NCI-H1417 (cell line): ENCODE measurements at places on chromosomes 5 and 9.

- DNase-seq = no peak
Observed at GRCh38 chr9:88536951-88537760, 2.2 kb downstream of the NXNL2 start.

DNA sequence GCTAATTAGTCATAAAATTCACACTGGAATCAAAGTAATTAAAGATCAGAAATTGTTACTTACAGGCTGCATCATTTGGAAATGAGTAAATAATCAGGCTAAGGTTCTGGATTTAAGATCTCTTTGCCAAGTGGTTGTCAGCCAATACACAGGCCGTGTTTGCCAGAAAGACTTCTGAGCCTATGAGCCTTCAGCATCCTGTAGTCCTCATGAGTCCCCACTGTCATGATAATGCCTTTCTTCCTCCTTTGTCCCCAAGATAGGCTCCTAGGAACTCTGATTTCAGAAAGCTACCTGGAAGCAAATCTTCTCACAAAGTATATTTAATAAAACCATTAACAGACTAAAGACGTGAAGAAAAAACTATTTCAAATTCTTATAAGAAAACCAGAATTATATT lies 810.5 kb downstream of the DNAH5 start:
- DNase-seq = no peak

DNA sequence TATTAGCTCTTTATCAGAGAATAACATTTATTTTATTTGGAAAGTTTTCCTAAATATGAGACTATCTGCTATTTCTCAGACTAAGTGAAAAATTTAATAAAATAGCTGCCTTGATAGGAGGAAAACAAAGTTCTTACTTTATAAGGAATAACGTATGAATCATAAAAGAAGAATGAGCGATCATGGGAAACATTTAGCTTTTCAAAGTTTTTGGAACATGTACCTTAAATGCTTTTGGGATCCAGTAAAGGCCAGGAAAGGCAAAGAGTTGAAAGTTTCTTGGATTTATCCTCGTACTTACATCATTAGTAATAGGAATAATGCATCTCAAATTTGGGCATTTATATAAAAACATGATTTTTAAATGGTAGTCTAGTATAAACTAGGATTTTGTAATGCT lies 19.4 kb downstream of the OGN start:
- DNase-seq = no peak

DNA sequence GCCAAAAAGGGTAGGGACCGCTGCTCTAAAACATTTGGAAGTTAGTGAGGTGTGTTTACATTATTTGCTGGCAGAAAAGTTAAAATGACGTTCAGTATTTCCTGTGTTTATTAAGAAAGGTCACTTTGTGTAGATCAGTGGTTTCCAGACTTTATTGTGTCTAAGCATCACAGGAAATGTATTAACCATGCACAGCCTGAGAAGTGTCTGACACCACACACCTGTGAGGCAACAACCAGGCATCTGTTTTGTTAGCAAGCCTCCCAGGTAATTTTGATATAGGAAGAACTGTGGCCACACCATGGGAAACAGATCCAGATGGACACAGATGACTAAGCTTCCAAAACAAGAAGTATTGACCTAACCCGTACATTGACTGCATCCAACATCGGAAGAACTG lies 12.0 kb downstream of the TTC1 start:
- DNase-seq = no peak

- no peak for DNase-seq
Observed at GRCh38 chr9:135018306-135018915, 69.1 kb upstream of the OLFM1 start.

GRCh38 chr5:83741571-83741970 lies 20.9 kb upstream of the HAPLN1 start:
- no peak for DNase-seq

- DNase-seq = no peak
Observed at GRCh38 chr9:114011313-114011712, 66.8 kb downstream of the AMBP start.

GRCh38 chr5:107601076-107601475 lies 69.7 kb downstream of the EFNA5 start:
- DNase-seq = no peak

DNA sequence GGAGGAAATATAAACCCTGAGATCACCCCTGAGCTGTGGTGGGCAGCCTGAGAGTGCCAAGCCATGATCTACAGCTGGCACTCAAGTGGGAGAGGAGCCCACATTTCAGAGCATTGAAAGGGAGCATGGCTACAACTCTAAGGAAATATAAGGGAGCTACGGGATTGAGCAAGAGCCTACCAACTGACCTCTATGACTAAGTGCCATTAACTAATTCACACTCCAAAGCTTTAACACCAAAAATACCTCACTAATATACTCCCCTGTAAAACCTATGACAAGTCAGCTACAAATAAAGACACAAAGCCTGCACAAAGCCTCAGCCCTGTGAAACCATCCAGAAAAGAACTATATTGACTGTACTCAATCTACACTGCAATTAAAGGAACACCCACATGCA lies 286.8 kb upstream of the RPS23 start:
- no peak for DNase-seq

DNA sequence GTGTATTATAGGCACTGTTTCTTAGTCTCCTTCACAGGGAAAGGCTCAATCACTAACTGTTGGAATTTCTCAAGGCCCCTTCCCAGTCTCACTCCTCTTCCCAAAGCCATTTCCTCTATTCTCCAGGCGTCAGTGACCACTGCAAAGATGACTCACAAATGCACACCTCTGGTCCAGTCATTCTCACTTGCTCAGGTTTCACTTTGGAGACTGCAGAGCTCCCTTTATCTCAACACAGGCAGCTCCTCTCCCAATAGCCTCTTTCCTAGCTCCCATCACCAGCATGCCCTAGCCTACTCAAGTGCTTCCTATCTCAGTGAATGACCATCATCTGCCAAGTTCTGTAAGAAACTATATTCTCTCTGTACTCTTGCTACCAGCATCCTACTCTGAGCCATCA lies 323.6 kb downstream of the NTRK2 start:
- DNase-seq = no peak

DNA sequence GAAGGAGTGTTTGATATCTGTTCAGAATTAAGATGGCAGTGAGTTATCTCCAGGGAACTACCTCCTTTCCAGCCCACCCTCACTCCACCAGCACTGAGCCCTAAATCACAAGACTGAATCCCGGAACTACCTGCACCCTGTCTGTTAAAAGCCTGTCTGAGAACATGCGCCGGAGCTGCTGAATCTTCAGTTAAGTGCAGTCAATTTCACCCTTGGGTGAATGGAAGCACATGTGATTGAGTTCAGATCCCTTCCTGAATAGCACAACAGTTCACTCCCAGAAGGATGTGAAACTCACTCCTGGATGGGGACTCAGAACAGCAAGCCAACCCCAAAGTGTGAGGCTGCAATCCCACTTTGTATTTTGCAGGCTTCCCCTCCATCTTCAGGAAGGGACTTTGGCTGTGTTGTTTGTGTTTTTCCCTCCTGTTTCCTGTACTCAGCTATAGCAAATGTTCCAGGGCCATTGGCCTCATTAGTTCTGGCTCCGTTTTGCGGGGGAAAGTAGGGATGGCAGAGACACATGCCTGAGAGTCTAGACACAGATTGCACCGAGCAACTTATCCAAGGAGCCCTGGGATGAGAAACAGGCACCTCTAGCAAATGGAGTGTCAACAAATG lies 43.4 kb downstream of the DPYSL3 start:
- DNase-seq = no peak

- DNase-seq = no peak
Observed at GRCh38 chr9:72839085-72839484, 113.8 kb downstream of the ALDH1A1 start.

DNA sequence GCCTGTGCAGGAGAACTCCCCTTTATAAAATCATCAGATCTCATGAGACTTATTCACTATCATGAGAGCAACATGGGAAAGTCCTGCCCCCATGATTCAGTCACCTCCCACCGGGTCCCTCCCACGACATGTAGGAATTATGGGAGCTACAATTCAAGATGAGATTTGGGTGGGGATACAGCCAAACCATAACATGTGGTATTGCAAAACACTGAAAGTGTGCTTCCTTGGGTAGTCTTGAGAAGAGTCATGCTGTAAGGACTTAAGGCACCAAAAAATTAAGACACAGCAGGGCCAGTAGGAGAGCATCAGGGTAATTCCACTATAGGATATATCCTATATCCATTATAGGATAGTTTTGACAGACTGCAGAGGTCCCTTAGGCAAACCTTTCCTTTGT lies 29.4 kb upstream of the GDNF start:
- DNase-seq = no peak

DNA sequence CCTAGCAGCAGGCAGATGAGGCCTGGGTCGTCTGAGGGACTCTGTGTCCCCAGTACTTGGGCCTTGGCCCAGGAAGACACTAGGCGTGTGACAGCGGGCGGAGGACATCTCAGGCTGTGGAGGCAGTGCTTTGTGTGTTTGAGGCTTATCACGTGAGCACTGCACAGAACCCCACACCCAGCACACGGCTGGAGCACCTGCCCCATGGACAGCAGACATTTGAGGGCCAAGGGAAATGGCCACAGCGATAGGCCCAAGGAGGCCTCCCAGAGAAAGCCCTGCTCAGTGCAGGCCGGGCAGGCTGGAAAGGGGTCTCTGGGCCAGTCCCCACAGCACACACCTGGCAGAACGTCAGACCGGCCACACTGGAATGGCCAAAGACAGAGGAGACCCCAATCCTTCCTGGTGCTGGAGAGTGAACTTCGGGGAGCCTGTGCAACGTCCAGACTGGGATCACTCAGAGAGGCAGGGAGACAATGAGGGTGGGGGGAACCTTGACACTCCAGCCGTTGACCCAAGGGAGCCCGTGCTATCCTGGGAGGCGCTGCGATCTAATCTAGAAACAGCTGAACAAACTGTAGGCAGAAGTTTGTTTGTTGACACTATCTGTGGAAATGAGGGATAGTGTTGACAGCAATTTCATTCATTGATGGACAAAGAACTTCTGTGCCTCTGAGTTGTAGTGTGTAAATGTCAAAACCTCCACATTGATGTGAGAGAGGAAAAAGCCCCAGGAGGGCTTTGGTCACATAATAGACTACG lies 19.6 kb upstream of the FLT4 start:
- DNase-seq = no peak

DNA sequence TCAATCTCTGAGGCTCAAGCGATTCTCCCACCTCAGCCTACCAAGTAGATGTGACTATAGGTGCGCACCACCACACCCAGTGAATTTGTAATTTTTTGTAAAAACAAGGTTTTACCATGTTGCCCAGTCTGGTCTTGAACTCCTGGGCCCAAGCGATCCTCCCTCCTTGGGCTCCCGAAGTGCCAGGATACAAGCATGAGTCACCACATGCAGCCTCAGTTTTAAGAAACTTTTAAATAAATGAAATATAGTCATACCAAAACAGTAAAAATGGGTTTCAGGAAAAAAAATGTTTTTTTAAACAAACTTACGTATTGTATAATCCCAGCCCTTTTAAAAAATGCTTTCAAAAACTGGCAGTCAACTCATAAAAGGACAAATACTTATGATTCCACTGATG lies 26.6 kb downstream of the FXN start:
- DNase-seq = no peak

GRCh38 chr9:91486699-91487497 lies 63.3 kb upstream of the NFIL3 start:
- no peak for DNase-seq

GRCh38 chr5:160539431-160539830 lies 117.8 kb downstream of the PTTG1 start:
- peak; percentile 64 for DNase-seq
